Activated naive CD4-positive, alpha-beta T cell treated with anti-CD3 and anti-CD28 coated beads for 36 hours (primary cell): ENCODE measurements at places on chromosomes 16 and 17. TPM values are rescaled to one million over a fixed set of nuclear protein-coding genes. Genes with fewer than 3 reads are reported as not detected.

DNA sequence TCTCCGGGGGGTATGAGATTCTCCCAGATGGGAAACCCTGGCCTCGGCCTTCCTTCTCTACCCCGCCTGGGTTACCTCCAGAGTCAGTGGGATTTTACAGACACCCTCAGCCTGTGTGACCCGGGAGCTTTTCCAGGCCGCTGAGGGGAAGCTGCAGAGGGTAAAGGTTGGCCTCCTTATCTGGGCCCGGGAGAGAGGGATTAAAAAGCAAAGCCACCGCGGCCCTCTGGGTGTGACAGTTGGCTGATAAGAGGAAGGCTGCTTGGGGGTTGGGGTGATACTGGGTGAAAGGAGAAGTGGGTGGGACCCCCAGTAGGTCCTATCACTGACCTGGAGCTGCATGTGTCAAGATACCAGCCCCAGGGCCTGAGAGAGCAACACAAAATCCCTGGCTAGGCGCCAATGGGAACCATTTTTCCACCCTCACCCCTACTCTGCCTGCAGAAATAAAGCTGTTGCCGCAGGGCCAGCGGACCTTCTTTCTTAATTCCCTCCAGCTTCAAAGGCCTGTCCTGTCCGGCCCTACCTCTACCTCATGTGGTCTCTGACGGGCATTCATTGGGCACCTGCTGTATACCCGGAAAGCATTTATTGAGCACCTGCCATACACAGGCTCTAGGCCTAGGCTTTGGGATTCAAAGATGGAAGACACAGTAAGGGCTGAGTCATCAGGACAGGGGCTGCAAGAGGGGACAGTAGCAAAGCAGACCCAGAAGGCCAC lies 77.6 kb upstream of the GSE1 start:
- DNase-seq, result no peak

DNA sequence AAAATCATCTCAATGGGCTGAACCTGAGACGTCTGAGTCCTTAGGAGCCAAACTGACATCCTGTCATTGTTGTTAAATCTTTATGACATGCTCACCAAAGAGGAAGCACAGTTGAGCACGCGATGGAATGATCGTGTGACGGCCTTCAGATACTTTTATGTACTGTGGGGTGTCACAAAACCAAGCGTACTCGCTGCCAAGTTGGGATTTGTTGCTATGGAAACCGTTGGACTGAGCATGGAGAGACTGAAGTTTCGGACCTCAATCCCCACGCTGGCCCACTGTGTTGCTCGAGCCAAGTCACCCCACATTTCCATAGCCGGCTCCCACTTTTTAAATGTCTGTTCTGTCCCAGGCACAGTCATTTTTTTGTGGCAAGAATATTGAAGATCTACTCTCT lies 222.8 kb upstream of the SDK2 start:
- no peak for DNase-seq

- no peak for DNase-seq
These were observed 22.2 kb downstream of the CFAP52 start for GRCh38 chr17:9598661-9599060.

DNA sequence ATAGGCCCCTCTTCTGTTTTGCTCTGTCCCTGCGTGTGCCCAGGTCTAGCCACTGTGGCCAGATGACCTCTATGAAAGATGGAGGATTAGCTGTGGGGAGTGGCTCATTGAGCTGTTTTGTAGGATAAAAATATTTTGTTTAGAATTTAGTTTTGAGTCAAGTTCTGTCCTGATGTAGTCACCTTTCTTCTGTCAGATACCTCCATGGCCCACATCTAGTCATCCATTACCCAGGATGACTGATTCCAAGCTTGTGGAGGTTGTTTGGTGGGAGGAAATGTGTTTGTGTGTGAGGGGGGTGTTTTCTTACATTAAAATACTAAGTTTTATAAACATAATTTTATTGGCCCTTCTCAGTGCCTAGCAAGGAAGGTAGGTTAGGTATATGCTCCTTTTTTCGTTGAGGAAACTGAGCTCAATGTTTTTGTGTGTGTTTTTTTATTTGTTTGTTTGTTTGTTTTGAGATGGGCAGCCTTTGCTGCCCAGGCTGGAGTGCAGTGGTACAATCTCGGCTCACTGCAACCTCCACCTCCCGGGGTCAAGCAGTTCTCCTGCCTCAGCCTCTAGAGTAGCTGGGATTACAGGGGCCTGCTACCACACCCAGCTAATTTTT lies 16.3 kb downstream of the SNX11 start:
- no peak for DNase-seq

GRCh38 chr16:72715267-72715666 lies 332.7 kb downstream of the ZFHX3 start:
- no peak for DNase-seq

- peak; percentile 39 for DNase-seq
These were observed 1.7 kb downstream of the ARHGAP27 start for GRCh38 chr17:45430738-45431530.

DNA sequence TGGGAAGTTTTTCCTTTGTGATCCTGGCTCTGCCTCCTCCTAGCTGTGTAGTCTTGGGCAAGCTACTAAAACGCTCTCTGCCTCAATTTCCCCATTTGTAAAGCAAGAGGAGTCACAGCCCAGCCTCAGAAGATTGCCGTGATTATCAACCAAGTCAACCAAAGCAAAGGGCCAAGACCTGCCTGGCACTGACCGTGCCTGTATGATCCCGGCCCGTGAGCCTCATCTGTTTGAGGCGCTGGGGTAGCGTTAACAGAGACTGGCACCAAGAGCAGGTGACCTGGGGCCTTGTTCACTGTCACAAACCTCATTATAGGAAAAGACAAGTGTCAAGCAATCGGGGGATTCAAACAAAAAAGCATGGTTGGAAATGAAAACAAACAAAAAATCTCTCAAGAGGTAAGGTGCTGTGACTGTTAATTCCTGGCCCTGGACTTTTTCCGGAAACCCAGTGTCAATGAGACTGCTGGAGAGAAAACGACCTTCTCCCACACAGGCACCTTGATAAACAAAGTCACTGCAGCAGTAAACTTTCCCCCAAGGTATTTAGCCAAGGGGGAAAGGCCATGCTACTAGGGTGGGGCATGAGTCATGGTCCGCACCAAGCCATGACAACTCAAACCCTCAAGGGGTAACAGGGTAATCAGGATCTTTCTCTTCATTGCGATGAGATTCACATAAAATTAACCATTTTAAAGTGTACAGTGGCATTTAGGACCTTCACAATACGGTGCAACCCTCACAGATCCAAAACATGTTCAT lies 5.4 kb downstream of the MEAK7 start:
- no peak for DNase-seq

DNA sequence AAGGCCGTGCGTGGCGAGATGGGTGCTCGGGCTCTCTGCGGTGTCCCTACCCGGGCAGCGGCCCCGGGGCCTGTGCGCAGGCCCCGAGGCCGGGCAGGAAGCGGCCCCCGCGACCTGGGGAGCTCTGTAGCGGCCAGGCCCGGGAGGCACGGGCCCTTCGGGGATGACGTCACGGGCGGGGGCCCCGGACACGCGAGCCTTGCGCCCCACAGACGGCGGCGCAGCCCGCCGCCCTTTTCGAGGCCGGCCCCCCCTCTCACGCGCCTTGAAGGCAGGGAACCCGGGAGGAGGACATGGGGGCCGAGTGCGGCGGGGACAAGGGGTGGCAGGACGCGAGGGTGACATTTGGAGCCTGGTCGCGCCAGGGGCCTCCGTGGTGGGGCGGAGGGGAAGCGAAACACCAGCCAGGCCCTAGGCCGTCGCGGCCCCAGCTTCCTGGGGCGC lies 1.1 kb downstream of the RAI1 start:
- peak; percentile 60 for DNase-seq

- no peak for DNase-seq
These were observed 55.4 kb downstream of the RTN4RL1 start for GRCh38 chr17:1969712-1970111.

DNA sequence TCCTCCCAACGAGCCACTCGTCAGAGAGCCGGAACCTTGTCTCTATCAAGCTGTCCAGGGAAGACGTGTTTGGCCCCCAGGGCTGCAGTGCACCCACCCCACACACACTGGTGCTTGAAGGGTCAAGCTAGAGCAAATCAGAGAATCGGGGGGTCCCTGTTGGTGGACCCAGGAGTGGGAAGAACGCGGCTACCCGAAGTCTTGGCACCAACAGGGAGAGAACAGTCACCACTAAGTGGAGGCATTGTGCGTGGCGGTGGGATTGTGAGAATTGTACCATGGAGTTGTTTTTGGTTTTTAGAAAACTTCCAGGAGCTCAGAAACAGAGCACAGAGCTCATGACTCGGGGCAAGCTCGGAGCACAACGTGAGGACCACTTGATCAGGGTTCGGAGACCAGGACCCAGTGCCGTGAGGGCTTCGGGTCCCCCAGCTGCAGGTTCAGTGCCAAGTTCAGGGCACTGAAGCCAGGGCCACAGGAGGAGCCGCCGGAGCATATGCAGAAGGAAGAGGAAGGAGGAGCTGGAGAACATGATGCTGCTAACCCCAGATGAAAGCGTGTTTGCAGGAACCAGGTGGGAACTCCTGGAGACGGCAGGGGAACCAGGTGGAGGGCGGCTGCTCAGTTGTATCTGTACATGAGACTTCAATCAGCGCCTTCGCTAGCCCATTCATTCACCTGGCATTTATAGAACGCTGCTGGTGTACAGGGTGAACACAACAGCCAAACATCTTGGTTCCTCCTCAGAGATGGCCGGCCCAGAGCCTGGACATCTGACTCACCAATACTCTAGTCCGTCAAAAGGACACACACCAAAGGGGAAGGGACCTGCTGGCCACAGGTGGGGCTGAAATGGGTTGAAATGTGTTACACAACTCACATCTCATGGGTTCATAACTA lies 42.8 kb downstream of the METRNL start:
- DNase-seq, result no peak

DNA sequence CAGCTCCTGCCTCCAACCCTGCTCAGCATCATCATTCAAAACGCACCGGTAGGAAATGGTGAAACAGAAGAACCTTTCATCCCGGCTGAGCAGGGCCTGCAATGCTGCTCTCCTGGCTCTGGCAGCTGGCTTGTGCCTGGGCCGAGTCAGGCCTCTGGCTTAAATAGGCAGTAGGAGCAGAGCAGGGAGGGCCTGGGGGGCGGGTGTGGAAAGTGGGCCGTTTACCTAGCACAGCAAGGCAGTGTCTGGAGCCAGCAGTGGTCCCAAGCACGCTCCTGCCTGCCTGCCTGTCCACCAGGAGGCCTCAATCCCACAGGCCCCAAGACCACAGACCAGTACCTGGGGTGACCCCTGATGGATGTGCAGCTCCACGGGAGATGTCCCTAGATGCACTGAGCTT lies 59.3 kb downstream of the SMPD3 start:
- no peak for DNase-seq

- DNase-seq, result no peak
These were observed 82.3 kb upstream of the DOC2B start for GRCh38 chr17:263773-264172.

GRCh38 chr16:21116148-21116693 lies 34.4 kb downstream of the DNAH3 start:
- peak; percentile 39 for DNase-seq

DNA sequence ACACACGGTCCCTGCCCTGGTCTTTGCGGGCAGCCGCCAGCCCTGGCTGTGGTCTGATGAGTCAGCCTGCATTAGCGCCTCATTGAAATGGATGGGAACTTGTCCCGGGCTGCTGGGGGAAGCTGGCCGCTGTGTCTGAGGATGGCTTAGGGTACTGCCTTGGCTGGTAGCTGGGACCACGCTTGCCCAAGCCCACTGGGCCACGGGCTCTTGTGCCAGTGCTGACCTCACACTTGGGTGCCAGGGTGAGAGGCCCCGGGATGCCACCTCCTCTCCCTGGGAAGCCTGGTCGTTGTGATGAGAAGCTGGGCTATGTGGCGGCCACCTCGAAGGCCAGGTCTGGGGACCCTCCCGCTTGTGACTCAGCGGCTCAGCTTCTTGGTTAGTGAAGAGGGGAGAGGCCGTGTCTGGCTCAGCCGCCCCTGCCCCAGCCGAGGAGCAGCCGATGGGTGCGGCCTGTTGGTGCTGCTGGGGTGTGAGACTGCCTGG lies 10.7 kb downstream of the CACNA1H start:
- DNase-seq, result no peak

DNA sequence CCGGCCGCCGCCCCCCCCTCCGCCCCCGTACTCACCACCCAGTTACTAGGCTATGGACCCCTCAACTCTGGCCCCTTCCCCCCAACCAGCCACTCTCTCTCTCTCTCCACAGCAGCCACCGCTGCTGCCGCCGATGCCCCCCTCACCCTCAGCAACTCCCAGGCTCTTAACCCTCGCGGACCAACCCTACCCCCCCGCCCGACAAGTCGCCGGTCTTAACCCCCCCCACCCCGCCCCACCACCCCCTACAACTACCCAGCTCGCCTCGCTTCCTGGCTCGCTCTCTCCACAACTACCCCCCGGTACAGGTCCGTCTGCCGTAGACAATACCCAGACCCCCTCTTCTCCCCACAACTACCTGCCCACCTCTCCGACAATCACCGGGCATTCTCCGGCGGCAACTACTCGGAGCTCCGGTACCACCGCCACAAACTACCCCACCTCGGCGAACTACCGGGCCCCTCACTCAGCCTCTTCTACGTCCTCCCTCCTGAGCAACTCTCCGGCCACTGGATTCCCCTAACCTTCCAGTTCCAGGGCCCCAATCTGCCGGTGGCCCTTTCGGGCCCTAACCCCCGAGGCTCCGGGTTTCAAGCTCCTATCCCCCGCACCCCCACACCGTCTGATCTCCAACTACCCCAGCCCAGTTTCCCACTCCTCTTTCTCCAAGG lies 702 bp downstream of the PHF23 start:
- DNase-seq, result peak; percentile 42

DNA sequence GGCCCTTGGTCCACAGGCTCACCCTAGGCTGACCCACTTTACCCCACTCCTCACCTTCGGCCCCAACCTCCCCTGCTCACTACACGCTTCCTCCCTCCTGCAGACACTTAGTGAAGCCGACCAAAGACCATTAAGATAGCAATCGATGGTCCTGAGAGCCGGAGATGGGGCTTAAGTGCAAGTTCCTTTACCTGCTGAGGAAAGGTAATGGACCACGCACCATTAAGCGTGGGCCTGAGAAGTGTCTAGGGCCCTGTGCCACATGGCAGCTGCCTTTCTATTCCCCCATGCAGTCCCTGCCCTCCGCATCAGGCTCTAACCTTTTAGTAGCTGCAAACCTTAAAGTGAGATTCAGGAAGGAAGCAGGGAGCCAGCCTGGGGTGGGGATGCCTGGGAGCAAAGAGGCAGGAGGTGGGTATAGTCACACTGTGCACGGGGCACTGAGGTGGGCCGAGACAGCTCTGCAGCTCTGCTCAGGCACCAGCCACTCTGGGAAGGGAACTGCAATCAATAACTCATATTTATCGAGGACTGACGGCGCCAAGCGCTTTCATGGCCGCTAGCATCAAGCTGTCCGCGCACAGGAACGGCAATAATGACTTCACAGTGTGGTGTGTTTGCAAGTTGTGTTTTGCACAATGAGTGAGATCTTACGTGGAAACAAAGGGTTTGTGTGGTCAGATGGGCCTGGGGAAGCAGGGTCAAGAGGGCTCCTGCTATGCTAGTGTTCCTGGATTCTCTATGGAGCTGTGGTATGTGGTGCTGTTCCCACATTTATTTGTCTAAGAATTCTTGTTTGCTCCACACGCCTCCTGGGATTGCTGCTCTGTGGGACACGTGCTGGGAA lies 84.9 kb upstream of the CDC42EP4 start:
- no peak for DNase-seq

GRCh38 chr17:68603027-68603426 lies 1.9 kb upstream of the FAM20A start:
- DNase-seq, result no peak

The PSMC5 gene
- total RNA-seq, result 154 TPM

The IL17C gene
- not detected for total RNA-seq

The RAB37 gene
- total RNA-seq, result 2.1 TPM

The KRT13 gene
- total RNA-seq, result not detected

The SLFN14 gene
- total RNA-seq, result not detected

The CA5A gene
- total RNA-seq, result not detected

The OTOA gene
- not detected for total RNA-seq

The USP43 gene
- total RNA-seq, result 0.17 TPM

The ATP2C2 gene
- not detected for total RNA-seq
